ENCODE measurements at places on chromosomes 1 and 21. TPM values are rescaled to one million over a fixed set of nuclear protein-coding genes. Genes with fewer than 3 reads are reported as not detected.

- no peak for DNase-seq
Observed at GRCh38 chr1:50174101-50174500, 65.4 kb downstream of the ELAVL4 start.

- no peak for DNase-seq
Observed at GRCh38 chr1:27509127-27510080, 19.4 kb upstream of the WASF2 start.

DNA sequence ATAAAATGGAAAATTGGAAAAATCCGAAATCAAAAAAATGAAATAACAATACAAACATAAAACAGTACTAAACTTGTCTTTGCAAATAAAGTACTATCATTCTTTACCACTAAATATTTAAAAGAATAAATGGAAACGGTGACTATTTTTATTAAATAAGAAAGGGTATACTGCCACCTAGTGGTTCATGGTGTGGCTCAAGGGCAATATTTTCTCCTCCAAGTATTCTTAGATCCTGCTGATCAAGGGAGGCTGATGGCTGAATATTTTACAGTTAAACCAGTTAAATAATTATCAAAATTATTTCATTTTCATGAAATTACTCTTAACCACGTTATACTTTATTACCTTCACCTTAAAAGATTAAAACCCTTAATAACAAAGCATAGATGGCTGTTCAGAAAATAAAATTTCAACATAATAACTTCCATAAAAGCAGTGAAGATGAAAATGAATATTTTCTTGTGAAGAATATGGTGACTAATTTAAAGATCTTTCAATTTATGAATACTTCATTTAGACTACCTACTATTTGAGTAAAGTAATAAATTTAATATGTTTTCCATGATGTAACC is 1793.9 kb downstream of the NCAM2 start:
- peak; percentile 17 for DNase-seq

DNA sequence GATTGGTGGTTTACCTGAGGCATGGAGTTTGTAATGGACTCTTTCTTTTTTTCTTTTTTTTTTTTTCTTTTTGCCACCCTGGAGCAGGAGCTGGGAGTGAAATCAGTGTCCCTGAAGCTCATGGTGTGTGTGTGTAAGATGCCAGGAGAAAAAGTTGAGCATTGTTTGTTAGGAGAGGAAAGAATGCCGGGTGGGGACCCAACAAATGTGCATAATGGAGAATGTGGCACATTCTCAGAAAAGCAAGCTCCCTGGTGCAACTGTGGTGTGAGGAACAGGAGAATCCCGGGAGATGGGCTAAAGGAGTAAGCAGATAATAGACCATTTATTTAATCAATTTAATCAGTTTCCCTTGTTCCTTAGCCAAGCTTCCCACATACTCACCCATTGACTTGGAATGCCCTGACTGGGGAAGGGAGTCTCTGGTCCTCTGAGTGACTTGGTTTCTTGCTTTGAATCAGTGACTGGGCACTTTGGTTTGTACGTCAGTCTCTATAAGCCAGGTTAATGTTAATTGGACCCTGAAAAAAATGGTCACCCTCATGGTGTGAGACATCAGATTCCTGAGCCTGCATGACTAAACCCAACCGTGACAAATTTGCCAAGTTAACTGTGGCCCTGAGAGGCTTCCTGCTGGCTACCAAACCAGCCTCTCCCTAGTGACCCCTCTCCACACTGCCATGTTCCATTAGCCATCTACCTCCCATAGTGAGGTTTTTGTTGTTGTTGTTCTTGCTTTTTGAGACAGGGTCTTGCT is 43.9 kb upstream of the ITPKB start:
- no peak for DNase-seq

- DNase-seq = no peak
Observed at GRCh38 chr1:94067196-94067595, 53.8 kb downstream of the ABCA4 start.

The CAMK1G gene
- 1.8 TPM for total RNA-seq

DNA sequence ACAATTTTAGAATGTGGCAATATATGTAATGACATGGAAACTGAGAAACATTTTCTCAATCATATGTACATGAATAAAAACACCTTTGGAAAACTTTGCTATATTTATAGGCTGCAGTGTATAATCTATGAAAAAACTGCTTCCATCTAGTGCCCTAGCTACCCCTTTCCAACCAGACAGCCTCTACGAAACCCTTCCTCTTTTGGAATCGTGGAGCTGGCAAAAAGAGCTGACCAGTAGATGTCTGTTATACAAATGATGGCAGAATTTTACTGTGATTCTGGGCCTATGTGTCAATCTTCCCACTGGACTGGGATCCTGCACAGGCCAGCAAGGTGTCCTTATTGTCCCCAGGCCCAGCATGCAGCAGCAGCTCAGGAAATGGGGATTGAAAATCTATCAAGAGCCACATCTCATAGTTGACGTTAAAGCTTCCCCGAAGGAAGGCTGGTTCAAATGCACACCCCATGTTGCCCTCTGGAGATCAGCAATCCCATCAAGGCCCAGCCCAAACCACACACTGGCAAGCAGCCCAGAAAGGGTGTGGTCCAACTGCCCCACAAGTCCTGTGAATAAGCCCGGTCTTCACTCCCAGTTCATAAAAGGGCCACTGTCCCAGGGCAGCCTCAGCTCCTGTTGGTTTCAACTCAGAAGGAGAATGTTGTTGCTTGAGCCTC is 8.8 kb upstream of the FAM20B start:
- no peak for DNase-seq

The IL22RA1 gene
- not detected for total RNA-seq

DNA sequence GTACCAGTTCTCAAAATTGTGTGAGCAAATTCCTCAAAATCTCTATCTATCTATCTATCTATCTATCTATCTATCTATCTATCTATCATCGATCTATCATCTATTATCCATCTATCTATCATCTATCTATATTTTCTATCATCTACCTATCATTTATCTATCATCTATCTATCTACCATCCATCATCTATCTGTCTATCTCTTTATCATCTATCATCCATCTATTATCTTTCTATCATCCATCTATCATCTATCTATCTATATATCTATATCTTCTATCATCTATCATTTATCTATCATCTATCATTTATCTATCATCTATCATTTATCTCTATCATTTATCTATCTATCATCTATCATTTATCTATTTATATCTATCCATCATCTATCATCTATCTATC is 364.7 kb upstream of the GREM2 start:
- no peak for DNase-seq

- DNase-seq = no peak
Observed at GRCh38 chr1:233005703-233006102, 55.3 kb downstream of the NTPCR start.

The ANKRD35 gene
- total RNA-seq = 0.73 TPM

DNA sequence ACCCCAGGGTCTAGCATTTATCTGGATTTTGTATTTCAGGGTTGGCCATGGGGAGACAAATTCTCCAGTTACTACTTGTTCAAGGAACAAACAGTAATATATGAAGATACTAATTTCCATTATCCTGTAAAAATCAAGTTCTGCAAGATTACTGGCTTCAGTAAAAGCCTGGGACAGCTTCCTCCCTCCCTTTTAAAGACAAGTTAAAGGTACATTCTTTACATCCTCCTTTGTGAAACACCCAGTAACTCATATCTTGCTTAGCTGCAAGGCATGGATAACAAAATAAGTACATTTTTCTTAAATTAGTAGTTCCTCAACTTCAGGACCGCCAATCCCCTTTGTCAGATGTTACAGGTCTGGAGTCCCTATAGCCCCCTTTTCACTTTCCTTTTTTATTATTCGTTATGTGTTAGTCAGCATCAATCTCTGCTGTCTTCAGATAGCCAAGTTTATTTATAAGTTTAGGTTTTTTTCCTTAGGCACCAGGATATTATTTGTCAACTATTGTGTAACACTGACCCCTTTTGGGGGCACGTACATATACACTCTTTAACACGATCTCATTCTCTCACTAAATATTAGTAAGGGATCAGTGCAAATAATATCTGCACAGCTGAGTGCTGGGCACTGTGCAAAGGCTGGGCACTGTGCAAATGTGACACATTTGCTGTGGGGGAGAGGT is 9.8 kb downstream of the ERRFI1 start:
- no peak for DNase-seq

GRCh38 chr1:38898653-38899230 is 17.4 kb upstream of the GJA9 start:
- DNase-seq = no peak
